ENCODE measurements at places on chromosomes 5 and 9.

- DNase-seq, result no peak
These were observed 375.3 kb upstream of the DAB2 start for GRCh38 chr5:39800042-39800601.

GRCh38 chr5:68002836-68003235, 212.7 kb upstream of the PIK3R1 start:
- no peak for DNase-seq

DNA sequence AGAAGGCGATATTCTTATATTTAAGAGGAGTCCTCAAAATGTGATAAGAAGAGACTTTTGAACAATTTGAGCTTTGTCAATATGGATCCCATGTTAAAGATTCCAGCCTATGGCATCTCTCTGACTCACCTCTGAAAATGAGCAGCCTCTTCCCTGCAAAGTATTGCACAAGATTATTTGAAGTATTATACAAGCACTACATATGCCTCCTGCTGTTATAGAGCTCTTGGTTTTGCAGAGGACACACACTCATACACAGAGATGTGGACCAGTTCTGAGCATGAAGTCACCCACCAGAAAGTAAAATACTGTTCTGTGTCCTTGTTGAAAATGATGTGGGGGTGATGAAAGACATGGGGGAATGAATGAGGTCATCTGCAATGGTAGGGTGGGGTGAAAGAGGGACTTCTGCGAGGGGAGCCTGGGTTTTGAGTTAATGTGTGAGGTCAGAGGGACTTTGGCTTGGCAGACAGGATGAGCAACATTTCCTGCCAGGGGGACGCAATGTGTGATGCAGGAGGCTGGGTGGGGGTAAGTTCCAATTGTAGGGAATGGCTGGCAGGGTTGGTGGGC, 25.8 kb downstream of the FBXL7 start:
- DNase-seq, result no peak

GRCh38 chr9:93953496-93954433, 1.4 kb downstream of the BARX1 start:
- no peak for DNase-seq

GRCh38 chr5:149603210-149603609, 21.9 kb downstream of the ARHGEF37 start:
- no peak for DNase-seq

- DNase-seq, result no peak
These were observed 51.8 kb downstream of the NSUN2 start for GRCh38 chr5:6581090-6581489.

DNA sequence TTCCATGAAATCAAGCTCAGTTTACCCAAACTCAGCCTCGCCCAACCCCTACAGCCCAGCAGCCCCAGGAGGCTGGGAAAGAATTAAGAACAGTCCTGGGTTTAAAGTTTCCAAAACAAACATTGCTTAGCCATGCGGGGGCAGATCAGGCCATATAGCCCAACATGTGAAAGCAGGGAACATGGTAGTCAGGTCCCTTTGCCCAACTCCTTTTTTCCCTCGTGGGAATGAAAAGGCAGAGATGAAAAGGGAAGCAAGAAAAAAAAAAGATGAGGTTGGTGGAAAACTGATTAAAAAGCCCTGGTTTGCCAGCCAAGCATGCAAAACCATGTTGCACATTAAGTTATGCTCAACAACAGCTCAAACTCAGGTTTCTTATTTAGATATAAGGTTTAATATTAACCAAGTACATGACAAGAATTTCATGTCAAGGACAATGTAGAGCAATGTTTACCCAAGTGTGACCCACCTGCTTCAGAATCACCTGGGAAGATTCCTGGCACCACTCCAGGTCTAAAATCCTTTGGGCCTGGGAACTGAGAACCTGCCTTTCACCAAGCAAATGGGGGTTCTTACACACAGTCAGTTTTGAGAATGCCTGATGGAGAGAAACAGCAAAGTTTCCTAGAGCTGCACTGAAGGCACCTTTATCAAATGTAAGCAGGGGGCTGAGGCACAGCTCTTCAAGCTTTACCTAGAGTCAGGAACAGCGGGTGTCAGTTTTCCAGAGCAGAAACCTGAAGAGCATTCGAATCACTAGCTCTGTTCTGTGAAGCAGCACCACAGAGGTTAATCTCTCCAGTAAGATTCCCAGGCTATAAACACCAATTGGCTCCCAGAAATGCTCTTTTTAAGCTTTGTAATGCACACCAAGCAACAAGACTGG, 1.7 kb downstream of the FREM1 start:
- DNase-seq, result no peak

DNA sequence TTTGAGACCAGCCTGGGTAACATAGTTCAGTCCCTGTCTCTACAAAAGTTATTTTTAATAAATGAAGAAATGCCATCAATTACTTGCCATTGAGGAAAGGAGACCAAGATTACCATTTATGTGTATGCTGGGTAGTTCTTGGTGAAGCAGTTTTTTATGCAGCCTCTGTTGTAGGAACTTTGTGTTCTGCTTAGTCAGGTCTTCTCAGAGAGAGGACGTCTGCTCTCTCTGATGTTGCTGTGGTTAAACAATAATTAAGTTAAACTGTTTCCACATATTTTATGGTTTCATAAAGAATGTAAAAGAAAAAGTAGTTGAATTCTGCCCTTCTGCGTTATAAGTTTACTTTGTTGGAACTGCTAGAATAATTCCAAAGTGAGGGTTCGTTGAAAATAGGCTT, 210.5 kb downstream of the KDM4C start:
- DNase-seq, result no peak

DNA sequence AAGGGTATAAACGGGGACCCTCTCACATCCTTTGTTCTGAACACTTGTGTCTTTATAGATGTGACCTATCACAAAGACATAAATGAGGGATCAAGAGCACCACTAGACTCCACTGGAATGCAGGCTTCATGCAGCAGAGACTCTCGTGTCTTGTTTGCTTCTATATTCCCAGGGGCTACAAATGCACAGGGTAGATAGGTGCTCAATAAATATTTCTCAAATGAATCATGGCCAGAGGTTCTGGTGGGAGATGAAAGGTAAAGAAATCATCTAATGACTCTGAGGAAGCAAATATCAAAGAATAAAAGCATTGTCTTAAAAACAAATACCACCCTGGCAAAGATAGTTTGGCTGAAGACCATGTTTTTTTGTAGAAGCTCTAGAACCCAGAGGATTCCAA, 6.6 kb downstream of the SLC36A3 start:
- no peak for DNase-seq

DNA sequence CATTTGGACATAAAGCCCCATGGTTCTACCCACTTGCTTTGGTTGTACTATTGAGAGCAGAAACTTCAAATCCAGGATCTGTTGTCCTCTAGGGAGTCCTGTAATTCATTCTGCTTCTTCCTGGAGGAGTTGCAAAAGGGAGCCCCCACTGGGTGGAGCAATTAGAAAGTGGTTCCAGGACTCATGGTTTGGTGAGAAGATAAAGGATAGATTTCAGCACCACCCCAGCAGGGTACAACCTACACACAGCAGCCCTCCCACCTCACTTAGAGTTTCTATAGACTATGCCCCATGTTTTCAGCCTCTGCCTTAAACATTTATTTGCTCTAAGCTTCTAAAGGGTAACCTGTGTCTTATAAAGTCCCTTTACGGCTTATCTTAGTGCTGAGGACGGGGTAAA, 112.6 kb upstream of the ARRDC3 start:
- DNase-seq, result no peak

GRCh38 chr9:92291577-92291976, 1.9 kb downstream of the IARS1 start:
- DNase-seq, result no peak

GRCh38 chr9:21779397-21779796, 23.0 kb upstream of the MTAP start:
- DNase-seq, result no peak

Measured in stimulated activated CD4-positive, alpha-beta T cell treated with anti-CD3 and anti-CD28 coated beads, Interleukin-2, amount 100 ng/mL, for 24 hours (primary cell).